Stimulated activated naive CD8-positive, alpha-beta T cell treated with anti-CD3 and anti-CD28 coated beads, Interleukin-15, Interleukin-2, amounts not matched to agents 100 U/mL and 50 U/mL, for 24 hours (primary cell): ENCODE measurements at places on chromosomes 13 and 19.
A peak's percentile ranks its signal among the peaks of the same experiment; 100 is the strongest.

DNA sequence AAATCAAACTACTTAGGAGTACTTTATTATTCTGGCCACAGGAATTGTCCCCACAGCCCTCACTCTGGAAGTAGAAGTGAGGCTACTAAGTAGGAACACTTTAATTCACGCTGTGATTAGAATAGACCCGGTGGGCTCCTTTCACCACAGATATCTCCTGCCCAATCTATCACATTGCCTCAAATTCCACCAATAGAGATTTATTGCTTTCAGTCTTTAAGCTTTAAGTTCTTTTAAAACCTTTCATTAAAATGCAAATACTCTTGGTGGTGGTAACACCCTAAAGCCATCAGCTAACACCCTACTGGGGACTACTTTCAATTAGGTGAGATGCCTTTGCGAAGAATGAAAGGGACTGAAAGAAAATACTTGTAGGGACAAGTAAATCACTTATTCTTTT lies 181.9 kb downstream of the DACH1 start:
- DNase-seq = no peak

- no peak for DNase-seq
Measured at GRCh38 chr19:57947088-57947418, 453 bp downstream of the ZNF256 start.

DNA sequence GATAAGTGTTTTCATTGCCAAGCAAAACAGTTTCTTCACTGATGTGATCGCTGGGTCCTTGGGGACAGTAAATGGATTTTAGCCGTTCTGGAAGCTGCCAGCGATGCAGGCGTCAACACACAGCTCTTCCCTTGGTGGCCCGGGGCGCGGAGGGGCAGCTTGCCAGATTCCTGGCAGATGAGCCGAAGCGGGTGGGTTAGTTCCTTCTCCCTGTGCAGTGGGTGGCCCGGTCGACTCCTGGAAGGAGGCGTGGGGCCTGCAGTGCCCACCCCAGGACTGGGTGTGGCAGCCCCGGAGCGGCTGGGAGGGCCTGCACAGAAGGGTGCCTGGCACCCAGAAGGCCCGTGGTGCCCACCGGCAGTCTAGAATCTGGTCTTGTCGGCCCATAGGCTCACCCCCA lies 69.0 kb downstream of the KDM4B start:
- DNase-seq = no peak

DNA sequence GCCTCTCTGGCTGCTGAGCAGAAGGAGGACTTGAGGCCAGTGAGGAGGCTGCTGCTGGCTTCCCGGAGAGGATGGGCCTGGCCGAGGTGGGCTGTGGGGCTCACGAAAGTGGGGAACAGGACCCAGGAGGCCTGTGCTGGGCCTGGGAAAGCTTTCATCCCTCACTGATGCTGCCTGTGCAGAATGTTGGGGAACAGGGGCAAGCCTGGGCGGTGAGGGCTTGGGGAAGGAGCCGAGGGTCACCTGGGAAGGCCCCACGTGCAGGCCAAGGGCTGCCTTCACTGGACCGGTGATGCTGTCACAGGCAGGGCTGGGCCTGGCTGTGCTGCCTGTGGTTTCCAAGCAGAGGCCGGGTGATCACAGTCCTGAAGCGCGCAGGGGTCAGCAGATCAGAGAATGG lies 9.4 kb downstream of the AP1M1 start:
- DNase-seq = no peak

DNA sequence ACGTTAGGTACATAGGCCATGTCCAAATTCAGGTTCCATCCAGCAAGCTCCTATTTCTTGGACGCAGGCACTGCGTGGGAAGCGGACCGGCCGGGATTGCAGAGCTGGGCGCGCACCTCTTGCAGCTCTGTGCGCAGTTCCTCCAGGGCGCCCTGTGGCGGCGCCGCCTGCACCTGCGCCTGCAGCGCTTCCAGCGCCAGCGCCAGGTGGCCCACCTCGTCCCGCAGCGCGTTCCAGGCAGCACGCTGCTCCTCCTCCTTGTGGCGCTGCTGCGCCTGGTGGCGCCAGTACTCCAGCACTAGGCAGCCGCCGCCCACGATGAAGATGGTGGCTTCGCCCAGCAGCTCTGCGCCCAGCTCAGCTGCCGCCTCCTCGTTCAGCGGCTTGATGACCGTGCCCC lies 31.1 kb downstream of the OPA3 start:
- DNase-seq = no peak

- peak; percentile 85 for DNase-seq
Measured at GRCh38 chr19:10543420-10544241, at the start of gene ATG4D. TSS of gene ATG4D (plus strand) at chr19:10543904. CDS start at chr19:10544091, 187 bp downstream.

GRCh38 chr13:23081220-23081619 lies 99.6 kb upstream of the SGCG start:
- DNase-seq = no peak

DNA sequence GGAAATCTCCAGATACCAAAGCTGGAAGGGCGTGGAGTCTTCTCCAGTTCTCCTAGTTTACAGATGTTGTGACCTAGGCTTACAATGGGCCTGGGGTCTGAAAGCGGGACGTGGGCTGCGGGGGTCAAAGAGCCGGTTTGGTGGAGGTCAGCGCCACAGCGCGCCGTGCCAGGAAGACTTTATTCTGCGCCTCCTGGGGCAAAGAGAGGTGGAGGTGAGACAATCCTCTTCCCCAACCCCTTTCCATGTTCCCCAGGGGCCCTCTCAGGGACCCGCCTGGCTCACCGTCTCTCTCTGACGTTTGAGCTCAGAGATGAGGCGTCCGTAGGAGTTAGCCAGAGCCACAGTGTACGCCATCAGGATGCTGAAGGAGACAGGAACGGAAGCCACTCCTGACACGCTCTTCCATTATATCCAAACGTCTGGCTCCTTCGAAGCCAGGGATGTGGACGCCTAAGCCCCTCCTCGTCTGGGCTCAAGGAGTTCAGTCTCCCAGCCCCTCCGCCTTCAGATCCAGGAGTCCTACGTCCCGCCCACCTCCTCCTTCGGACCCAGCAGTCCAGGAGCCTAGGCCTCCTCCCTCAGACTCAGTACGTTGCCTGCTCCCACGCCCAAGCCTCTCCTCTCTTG lies 776 bp upstream of the LENG1 start:
- DNase-seq = no peak

DNA sequence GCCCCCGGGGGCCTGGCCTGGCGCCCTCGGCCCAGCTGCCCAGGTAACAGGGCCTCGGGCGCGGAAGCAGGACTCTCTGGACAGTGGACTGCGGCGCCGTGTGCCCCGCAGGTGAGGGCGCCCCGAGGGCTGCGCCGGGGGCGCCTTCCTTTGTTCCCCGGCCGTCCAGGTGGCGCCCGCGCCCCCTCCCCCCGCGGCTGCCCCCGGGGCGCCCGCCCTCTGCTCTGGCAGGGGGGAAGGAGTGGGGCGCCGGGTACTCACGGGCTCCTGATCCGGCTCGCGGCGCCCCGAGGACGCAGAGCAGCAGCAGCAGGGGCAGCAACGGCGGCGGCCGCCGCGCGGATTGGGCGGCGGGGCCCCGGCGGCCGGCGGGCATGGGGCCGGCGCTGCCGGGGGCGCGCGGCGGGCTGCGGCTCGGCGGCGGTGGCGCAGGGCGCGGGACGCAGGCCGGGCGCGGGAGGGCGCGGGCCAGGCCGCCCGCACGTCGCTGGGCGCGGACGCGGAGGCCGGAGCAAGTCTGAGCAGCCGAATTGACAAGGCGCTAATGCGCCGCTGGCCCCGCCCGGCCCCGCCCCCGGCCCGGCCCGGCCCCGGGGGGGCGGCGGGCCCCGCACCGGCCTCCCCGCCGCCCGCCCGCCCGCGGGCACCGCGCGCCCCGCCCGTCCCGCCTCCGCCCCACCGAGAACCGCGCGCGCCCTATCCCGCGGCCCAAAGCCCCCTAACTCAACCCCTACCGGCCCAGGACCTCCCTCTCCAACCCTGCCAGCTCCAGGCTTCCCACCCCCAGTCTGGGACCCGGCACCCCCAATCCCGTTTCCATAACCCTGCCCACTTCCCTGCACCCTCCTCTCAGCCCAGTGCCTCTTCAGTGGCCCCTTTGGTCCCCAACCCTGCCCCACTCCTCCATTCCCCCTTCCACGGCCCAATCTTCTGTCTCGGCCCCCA lies at the start of gene CRLF1:
Gene CRLF1, minus strand, starts transcription at position 519 of the 945 bp plus-strand sequence. Its CDS starts 143 bp downstream, at position 376.
- DNase-seq = no peak

GRCh38 chr13:60402022-60402421 lies 5.0 kb downstream of the TDRD3 start:
- no peak for DNase-seq

DNA sequence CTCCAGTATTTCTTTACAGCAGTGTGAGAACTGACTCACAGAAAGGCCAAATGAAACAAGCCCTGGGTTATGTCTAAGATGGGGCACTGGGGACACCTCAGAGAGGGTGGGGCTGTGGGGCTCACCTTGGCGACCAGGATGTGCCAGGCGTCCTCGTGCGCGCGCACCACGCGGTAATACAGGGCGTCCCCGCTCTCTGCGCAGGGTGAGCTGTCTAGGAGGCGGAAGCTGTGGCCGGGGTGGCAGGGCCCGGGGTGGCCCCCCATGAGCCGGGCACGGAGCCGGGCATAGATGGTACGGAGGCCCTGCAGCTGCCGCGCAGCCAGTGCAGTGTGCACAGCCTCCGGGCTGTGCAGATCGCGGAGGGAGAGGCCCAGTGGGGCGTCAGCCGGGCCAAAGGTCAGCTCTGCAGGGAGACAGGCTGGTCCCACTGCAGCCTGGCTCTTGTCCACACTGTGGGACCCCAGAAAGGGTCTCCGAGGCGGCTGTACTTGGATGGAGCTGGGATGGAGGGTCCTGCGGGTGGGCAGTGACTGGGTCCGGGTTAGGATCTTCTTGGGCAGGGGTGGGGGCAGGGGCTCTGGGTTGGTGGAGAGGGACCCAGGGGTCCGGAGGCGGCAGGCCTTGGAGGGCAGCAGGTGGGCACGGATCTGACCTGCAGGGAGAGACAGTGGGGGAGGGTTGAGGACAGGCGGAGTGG lies 3.4 kb downstream of the PEAK3 start:
- DNase-seq = no peak

DNA sequence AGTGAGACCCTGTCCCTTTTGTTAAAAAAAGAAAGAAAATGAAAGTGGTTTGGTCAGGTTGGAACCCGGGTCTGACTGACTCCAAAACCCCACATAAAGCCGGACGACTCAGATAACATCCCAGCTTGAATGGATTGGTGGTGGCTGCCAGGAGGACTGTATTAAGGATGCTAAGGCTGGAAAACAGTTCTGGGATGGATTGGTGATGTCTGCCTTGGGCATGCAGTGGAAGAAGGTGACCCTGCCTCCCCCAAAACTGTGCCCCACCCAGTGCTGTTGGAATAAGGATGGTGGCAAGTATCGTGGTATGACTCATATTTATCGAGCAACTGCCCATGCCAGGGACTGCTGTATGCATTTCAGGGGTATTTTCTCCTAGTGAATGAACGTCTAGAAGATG lies 18.5 kb upstream of the COLGALT1 start:
- DNase-seq = no peak

GRCh38 chr19:45526143-45526542 lies 18.9 kb downstream of the VASP start:
- no peak for DNase-seq

GRCh38 chr13:106573868-106574267 lies 5.9 kb upstream of the ARGLU1 start:
- no peak for DNase-seq

GRCh38 chr13:75763512-75763911 lies 127.4 kb downstream of the LMO7 start:
- no peak for DNase-seq

DNA sequence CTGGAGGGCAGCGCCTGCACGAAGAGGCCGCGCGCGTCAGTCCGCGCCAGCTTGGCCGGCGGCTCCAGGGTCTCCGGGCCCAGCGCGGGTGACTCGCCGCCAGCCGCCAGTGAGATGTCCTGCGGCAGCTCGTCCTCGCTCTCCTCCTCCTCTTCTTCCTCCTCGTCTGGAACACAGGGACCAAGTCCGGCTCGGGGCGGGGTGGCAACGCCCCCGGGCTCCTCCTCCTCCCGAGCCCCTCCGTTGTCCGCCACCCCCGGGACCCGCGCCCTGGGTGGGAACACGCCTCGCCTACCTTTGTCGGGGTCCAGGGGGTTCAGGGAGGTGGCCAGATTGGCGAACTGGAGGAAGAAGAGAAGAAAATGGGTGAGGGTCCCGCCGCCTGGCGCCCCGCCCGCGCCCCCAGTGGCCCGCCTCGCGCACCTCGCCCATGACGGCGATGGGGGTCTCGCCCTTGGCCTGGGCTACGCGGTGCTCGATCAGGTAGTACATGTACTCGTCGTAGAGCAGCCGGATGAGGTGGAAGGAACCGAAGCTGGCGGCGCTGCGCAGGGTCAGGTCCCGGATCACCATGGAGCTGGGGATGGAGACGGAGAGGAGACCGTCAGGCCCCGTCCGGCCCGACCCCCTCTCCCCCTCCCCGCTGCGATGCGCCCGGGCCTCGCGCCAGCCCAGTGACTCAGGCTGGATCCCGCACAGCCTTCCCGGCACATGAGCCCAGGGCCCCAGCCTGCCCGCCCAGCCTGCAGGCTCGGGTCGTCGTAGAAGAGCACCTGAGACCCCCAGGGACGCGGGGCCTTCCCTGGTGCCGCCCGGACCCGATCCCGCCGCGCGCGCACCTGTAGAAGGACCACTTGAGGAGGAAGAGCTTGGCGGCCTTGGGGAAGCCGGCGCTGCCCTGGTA lies 10.6 kb downstream of the DCAF15 start:
- no peak for DNase-seq

GRCh38 chr19:5588906-5589676 lies 21.3 kb upstream of the TINCR start:
- no peak for DNase-seq

- no peak for DNase-seq
Measured at GRCh38 chr13:99033814-99034213, 56.0 kb upstream of the DOCK9 start.

DNA sequence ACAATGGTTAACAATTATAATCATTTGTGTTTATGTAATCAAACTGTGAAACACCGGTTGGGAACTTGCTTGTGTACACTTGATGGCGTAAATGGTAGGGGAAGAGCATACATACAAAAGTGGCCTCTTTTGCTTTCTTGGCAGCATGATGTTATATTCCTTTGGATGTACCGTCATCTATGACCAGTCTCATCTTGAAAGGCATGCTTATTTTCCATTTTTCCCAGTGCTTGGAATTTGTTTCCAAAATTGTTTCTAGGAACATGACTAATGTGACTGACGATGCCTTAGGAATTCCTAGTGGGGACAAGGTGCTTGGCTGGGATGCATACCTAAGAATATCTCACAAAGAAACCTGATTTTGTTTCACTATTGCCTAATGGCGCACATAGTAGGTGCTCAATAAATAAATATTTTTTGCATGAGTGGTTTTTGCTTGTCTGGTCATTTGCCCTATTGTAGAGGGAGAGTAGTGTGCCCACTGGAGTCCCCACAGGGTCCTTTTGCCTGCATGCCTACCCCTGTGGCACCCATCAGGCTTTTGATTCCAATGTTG lies 45.5 kb downstream of the SAE1 start:
- no peak for DNase-seq
